SHP77 treated with DMSO at 0.1 percent for 48 hours (cell line): ENCODE measurements at places on chromosomes 5 and 9.

GRCh38 chr5:58855851-58856739, 273.2 kb downstream of the RAB3C start:
- DNase-seq = no peak

DNA sequence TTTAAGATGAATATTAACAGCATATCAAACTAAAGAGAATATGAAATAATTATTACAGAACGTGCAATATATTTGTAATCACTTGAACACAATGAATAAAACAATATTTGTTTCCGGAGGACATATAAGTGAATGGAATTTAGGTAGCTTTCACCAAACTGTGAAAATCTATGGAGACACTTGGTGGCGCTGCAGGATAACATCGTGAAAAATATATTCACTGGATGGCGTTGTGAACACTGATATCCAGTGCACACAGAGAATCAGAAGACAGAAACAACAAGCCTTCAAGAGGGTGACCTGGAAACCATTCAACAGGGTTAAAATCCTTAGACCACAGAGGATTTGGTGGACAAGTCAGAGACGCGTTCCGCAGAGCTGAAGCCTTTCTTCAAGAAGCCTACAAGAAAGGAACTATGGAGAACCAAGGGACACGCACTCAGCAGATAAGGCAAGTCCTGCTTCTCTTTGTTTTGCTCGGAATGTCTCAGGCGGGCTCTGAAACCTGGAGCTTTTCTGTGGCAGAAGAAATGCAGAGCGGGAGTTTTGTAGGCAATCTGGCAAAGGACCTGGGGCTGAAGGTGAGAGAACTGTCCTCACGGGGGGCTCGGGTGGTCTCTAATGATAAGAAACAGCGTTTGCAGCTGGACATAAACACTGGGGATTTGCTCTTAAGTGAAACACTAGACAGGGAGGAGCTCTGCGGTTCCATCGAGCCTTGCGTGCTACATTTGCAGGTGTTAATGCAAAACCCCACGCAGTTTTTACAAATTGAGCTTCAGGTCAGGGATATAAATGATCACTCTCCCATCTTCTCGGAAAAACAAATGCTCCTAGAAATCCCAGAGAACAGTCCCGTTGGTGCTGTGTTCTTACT, at the start of gene PCDHB11:
Gene PCDHB11 (plus strand): TSS at position 269 of the 877 bp plus-strand sequence. CDS start 148 bp downstream, at position 417.
- peak; percentile 30 for DNase-seq

DNA sequence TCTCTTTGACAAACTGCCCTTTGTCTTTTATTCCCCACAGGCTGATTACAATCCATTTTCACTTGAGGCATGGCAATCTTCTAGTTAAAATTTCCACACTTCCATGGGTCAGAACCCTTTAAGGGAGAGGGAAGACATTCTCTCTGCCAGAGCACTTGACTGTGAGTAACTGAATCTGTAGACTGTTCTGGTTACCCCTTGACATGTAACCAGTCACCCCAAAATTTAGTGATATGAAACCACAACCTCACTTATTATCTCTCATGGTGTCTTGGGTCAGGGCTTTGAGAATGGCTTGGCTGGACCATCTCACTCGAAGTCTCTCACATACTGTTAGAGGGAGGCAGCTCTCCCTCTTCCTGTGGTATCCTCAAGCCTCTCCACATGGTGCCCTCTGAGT, 14.0 kb downstream of the ITGA2 start:
- DNase-seq = no peak

DNA sequence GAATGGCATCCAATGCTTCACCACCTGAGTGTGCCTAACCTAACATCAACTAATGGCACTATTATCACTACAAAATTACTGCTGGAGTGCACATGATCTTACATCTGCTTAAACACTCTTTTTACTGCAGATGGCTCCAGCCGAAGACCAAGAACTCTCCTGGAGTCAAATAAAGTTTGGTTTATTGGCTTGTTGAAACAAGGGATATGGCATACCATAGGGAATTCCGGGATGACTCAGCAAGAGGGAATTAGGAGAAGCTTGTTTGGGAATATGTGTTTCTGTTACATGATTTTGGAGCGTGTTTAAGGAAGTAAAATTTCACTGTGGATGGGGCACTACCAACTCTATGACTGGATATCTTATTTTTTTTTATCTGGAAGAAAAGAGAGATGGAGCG, 872.6 kb downstream of the DTWD2 start:
- DNase-seq = no peak
